ENCODE measurements at places on chromosomes 16 and 17.

DNA sequence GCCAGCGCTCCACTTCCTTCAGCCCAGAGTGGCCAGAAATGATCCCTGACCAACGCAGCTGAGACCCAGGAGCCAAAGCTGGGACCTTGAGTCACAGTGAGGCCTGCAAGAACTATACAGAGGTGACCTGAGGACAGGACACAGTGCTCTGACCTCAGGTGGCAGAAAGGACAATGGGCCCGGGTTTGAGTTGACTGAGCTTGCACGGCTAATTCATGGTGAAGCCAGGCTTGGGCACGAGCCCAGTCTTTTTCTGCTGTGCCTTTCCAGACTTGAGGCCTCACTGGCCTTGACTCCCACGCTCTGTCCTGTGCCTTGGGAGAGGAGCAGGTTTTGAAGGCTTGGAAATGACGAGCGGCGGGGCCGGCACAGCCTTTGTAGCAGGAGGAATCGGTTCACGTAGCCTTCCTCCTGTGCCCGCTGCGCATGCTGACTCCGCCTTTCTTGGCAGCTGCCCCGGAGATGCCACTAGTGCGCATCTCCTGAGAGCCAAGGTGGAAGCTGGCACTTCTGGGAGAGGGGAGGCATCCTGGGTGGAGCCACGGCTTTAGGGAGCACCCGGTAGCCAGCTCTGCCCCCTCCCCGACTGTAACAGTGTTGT, 34.9 kb downstream of the NDEL1 start:
- DNase-seq, result no peak

- no peak for DNase-seq
These were observed 5.8 kb upstream of the SCN4A start for GRCh38 chr17:63978272-63979200.

GRCh38 chr17:76405607-76405966, 21.2 kb downstream of the SPHK1 start:
- no peak for DNase-seq

DNA sequence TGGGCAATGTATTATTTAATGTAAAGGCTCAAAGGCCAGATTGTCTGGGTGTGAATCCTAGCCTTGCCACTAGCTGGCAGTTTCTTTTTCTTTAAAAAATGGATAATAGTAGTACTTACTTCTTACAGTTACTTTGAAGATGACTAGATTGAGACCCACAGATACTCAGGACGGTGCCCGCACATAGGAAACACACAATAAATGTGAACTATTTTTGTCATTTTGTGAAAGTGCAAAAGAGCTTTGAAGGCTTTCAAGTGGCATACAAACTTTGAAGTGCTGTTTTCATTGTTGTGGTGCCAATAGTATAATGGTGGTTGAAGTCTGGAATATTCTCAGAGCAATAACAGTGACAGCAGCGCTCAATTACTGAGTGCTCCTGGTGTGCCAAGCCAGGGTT, 63.6 kb downstream of the OTOA start:
- DNase-seq, result no peak

GRCh38 chr17:81934850-81935708, 2.0 kb downstream of the PYCR1 start:
- no peak for DNase-seq

DNA sequence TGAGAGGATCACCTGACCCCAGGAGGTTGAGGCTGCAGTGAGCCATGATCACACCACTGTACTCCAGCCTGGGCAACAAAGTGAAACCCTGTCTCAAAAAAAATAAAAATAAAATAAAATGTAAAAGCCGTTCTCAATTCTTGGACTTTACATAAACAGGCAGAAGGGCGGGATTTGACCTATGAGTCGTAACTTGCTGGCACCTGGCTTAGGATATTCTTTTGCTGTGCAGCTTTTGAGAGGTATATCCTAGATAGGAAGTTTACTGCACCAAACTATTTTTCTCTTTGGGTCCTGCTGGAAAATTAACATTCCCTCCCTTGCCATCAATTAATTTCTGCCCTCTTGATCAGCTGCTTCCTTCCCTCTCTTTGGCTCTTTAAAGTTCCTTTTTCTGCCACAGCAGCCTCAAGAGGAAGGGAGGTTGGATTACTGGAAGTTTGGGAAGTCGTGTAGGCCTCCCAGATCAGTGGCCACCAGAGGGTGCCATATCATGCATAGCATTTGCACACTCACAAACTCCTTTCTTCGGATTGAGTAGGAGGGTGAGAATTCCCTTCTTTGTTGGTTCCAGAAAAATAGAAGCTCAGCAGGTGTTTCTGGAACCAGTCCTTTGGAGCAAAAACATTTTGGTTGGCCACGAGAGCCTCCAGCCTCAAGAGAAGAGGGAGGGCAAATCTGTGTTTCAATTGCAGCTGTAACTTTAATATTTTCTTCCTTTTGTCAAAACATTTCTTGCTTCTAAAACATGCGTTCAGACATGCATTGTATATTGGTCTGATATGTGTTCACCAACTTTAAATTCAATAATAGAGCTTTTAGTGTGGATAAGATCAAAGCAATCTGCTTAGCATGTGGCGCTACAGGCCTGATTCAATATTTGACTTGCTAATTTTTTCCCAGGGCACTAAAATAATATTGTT, 147.3 kb downstream of the CCDC182 start:
- no peak for DNase-seq

DNA sequence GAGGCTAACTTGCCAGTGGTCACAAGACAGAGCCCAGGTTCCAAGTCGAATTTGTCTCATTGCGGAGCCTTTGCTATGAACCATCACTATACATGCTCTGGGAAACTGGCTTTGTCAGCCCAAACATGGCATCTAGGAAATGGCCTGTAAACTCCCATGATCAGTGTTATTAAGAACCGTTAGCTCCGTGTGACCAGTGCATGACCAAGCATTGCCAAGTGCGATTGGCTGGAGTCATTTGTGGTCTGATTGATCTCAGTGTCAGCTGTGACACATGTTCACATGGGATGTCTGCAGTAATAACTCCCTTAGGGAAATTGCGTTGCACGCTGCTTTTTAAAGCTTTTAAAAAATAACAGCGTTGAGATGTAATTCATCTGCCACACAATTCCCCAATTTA, 18.6 kb upstream of the CDH3 start:
- no peak for DNase-seq

- DNase-seq, result no peak
These were observed 2.0 kb upstream of the CTRB2 start for GRCh38 chr16:75208861-75209505.

- DNase-seq, result no peak
These were observed 10.5 kb downstream of the GAS2L2 start for GRCh38 chr17:35742496-35742895.

- no peak for DNase-seq
These were observed 93.6 kb upstream of the CIBAR2 start for GRCh38 chr16:85205747-85206471.

DNA sequence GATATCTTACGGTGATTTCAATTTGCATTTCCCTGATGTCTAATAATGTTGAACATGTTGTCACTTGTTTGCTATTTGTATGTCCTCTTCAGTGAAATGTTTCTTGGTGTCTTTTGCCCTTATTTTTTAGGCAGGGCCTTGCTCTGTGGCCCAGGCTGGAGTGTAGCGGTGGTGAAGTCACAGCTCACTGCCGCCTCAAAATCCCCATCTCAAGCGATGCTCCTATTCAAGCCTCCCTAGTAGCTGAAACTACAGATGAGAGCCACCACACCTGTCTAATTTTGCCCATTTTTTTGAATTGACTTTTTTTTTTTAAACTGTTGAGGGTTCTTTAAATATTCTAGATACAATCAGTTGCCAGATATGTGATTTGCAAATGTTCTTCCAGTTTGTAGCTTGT, 8.3 kb downstream of the UBE2G1 start:
- DNase-seq, result no peak

DNA sequence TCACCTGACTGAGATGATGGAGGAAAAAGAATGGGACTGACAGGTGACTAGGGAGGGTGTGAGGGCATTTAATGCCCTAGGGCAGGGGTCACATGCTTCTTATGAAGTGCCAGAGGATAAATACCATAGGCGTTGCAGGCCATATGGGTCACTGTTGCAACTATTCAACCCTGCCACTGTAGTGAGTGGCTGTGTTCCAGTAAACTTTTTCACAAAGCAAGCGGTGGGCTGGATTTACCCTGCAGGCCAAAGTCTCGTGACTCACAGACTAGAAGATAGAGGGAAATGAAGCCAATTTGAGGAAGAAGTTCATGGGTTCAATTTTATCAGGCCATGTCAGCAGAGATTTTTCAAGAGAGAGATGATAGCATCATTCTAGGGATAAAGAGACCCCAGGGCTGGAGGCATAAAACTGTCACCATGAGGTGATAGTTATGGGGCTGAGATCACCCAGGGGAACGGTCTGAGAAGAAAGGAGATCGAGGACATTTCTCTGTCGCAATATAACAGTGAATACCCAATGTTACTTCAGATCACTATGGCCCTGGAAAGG, 8.6 kb downstream of the ARHGAP17 start:
- DNase-seq, result no peak

DNA sequence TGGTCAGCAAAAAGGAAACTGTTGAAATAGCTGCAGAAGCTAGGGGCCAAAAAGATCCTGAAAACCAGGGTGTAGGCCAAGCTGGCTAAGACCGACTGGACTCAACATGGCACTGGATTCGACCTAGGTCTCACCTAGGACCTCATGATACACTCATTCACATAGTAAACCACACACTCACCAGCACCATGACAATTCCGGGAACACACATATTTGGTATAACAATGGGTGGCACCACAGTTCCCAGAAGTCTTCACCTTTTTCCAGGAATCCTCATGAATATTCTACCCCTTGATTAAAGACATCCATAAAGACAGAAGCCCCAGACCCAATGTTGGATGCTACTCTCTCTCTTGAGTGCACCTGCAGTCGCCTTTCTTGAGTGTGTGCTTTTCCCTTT, 460.1 kb downstream of the TMEM114 start:
- no peak for DNase-seq

DNA sequence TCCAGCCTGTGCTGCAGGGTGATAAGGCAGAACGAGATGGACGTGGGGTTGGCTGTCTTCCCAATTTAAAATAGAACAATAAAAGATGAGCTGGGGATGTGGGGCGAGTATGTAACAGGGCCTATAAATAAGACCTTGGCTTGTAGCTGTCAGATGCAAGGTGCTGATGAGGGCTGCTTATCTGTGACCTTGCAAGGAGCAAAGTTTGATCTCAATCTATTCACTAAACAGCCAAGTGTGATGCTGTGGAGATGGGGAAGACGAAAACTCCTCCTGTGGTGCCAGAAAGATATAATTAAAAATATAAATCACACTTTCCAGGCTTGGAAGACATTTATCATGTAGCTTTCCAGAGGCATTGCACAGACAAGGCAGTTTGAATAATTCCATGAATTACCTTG, 26.7 kb upstream of the TEX2 start:
- no peak for DNase-seq

DNA sequence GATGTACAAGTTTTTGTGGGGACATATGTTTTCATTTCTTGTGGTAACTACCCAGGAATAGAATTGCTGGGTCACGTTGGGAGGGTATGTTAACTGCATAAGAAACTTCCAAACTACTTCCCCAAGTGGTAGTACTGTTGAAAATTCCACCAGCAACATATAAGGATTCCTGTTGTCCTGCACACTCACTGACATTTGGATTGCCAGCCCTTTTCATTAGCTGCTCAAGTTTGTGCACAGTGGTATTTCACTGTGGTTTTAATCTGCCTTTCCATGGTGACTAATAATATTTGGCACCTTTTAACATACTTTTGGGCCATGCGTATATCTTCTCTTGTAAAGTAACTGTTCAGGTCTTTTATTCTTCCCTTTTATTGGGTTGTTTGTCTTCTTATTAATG, 103.3 kb downstream of the GNAO1 start:
- no peak for DNase-seq

GRCh38 chr17:45429339-45430005, 3.2 kb downstream of the ARHGAP27 start:
- DNase-seq, result no peak
